ENCODE measurements at places on chromosomes 7 and 10.

DNA sequence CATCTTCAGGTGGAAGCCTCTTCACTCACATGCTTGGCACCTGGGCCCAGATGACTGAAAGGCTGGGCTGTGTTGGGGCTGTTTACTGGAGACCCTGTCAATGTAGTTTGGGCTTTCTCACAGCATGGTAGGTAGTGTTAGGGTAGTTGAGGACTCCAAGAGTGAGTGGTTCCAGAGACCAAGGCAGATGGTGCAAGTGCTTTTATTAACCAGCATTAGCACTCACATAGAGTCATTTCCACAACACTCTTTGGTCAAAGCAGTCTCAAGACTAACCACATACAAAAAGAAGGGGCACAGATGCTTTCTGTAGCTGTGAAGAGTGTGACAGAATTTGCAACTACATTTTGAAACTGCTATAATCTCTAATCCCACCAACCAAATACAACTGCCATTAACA is 135.0 kb downstream of the RTKN2 start:
- DNase-seq: no peak

DNA sequence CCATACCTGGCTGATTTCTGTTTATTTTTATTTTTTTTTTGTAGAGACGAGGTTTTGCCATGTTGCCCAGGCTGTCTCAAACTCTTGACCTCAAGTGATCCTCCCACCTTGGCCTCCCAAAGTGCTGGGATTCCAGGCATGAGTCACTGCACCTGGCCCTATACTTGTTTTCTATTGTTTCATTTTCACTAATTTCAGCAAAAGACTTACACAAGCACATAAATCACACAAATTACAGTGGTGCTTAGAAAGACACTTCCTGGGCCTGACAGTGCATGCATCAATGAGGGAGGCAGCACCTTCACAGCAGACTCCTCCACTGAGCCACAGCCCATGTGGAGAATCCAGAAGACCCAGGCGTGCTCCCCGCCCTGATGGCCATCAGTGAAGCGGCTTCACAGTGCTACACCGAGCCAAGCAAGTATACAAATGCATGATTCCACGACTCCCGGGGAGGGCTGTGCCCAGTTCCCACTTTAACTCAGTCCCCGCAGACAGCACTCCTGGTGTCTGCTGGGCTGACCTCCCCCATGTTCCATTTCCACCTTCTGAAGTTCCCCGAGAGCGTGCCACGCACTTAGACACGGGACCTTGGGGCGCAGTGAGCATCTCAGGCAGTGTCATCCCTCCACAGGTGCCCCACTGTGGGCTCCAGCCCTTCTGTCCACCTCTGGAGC is 20.6 kb downstream of the PITRM1 start:
- no peak for DNase-seq

- DNase-seq: no peak
Measured at GRCh38 chr10:42932116-42932515, 144.8 kb upstream of the RET start.

DNA sequence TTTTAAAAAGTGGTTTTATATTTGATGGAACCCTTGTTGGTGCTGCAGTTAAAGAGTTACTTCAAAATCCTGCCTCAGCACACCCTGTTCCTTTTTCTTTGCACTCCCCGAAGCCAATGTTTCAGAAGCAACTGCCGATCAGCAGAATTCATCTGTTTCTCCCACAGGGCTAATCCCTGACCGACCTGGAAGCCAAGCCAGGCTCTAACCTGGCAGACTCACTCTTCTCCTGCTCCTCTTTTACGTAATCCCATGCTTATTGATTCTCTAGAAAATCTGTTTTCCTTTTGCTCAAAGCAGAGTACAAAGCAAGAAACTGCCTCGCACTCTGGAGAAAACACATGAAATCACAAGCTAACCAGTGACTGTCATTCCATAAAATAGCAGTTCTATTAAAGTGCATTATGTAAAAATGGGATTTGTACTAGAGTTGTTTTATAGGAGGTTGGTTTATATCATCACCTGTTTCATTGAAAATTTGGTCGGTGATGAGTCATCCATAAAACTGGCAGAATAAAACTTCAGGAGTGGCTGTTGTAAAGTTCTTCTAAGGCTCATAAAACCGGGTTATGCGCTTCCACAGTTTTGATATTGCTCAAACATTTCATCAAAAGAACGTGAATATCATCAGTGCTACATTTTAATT is 99.9 kb downstream of the CNTNAP2 start:
- DNase-seq: no peak

- DNase-seq: peak; percentile 18
Measured at GRCh38 chr10:108970016-108970415, 953.3 kb downstream of the XPNPEP1 start.

DNA sequence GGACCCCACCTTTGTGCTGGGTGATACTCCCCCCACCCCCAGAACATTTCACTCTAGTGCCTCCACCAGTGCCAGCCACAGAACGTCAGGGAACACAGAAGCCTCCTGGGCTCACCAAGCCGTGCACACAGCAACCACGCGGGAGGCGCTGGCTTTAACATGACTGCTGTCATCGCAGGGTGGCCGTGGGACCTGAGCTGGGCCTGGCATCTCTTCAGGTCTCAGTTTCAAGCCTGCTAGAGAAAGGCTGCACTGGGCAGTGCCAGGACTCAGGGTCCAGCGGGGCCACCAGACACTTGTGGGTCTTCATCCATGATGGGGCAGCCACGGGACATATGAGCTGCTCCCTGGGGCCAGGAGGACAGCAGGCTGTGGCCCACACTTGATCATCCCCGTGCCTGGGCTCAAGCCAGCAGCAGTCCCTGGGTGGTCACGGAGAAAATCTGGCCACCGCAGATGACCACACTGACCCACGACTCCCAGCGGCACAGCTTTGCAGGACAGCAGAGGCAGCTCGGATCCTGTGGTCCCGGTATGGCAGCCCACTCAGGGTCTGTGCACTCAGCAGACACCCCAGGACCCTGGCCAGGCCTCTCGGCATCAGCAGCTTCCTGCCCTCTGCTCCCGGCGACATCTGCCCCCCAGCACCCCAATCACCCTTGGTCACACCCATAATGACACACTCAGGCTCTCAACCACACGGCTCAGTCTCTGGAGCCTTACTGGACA is 44.2 kb downstream of the CAMK2B start:
- no peak for DNase-seq

DNA sequence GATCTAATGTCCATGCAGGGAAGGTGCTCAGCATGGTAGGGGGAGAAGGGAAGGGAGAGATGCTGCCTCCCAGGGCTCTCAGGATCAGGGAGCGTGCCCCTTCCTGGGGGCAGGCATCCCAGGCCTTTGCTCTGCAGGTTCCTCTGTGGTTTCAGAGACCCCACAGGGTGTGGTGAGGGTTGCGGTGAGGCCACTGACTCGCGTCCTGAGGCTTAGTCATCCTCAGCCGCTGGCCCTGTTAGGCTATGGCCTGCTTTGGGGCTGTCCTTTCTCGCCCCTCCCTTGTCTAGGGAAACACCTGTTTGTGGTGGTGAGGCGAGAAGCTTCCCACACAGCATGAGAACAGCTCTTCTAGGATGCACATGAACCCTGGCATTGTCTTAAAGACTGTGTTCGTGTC is 558.3 kb upstream of the FOXK1 start:
- DNase-seq: peak; percentile 45

DNA sequence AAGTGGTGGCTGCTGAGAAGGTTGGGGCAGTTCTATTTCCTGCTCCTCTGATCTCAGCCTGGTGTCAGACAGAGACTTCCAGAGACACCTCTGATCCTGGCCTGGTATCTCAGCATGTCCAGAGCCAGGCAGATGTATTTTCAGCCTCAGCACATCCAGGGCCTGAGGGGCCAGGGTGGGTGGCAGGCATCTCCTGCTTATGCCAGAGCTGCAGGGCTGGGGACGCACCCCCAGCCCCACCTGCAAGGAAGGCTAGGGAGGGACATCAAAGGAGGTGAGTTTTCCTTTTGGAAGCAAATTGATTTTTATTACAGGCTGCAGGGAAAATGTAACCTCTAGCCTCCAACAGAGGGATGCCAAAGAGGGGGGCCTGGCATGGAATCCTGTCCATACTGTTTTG is 36.7 kb downstream of the CFAP46 start:
- no peak for DNase-seq

- no peak for DNase-seq
Measured at GRCh38 chr7:17136126-17136525, 162.3 kb upstream of the AHR start.

GRCh38 chr10:94076325-94076841 is 82.7 kb downstream of the PLCE1 start:
- peak; percentile 84 for DNase-seq

GRCh38 chr7:75614401-75614800 is 122.3 kb downstream of the SPDYE5 start:
- DNase-seq: no peak

DNA sequence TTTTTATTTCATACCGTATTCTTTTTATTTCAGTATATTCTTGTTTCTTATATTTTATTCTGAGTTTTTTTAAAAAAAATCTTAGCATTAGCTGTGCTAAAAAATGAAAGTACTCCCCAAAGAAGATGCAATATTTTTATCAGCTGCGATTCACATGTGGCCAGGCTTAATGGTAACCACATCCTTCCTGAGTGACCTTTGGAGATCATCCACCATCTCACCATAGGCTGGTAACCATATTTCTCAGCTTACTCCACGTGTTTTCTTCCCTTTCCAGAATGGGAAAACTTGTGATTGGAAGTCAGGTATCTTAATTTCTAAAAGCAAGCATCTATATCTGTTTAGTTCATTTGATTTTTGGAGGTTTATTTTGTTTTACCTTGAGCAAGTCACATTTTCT is 18.8 kb upstream of the LIPM start:
- peak; percentile 15 for DNase-seq

DNA sequence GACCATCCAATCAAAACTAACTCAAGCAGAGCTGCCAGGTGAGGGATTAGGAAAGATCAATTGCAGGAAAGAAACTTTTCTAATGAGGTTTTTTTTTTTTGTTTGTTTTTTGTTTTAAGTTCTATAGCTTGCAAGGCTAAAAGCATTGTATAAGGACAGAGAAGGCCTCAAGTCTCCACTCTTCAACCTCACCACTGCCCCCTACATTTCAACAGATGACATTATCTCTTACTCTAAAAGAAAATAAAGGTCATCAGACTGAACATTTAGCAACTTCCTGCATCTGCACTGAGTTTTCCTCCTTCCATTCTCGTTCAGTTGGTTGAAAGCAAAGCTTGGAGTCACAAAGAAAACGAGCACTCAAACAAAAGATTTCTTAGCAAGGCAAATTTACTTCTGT is 45.2 kb upstream of the EXOC4 start:
- DNase-seq: peak; percentile 24

DNA sequence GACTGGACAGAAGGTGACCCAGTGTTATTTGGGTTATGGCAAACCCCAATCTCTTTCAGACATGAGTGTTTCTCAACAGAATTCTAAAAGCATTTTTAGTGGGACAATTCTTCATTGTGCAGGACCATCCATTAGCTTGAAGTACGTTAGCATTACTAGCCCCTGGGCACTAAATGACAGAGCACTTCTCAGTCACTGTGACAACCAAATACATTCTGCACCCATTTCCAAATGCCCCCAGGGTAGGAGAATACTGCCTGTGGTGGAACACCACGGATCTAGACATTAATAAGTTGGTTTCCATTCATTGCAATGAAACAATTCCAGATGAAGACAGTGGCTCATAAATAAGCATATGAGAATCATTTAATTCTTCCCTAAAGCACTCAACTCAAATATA is 102.4 kb upstream of the FRMD4A start:
- DNase-seq: no peak

DNA sequence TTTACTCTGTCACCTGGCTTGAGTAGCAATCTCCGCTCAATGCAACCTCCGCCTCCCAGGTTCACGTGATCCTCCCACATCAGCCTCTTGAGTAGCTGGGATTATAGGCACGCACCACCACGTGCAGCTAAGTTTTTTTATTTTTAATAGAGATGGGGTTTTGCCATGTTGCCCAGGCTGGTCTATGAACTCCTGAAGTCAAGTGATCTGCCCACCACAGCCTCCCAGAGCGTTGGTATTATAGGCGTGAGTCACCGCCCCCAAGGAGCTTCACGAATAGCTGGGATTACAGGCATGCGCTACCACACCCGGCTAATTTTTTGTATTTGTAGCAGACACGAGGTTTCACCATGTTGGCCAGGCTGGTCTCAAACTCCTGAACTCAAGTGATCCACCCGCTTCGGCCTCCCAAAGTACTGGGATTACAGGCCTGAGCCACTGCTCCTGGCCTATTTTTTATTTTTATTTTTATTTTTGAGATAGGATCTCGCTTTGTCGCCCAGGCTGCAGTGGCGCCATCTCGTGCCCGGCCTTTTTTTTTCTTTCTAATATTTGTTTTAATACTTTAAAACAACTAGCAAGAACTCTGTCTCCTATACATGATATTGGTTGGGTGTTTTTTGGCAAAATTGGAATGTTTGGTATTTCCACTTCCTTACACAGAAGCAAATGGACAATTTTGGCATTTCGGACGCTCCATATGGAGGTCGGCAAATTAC is 1.1 kb downstream of the EFCAB10 start:
- no peak for DNase-seq

- no peak for DNase-seq
Measured at GRCh38 chr7:44077061-44077460, 5.3 kb downstream of the POLM start.

GRCh38 chr10:71250405-71250804 is 38.0 kb downstream of the UNC5B start:
- no peak for DNase-seq

DNA sequence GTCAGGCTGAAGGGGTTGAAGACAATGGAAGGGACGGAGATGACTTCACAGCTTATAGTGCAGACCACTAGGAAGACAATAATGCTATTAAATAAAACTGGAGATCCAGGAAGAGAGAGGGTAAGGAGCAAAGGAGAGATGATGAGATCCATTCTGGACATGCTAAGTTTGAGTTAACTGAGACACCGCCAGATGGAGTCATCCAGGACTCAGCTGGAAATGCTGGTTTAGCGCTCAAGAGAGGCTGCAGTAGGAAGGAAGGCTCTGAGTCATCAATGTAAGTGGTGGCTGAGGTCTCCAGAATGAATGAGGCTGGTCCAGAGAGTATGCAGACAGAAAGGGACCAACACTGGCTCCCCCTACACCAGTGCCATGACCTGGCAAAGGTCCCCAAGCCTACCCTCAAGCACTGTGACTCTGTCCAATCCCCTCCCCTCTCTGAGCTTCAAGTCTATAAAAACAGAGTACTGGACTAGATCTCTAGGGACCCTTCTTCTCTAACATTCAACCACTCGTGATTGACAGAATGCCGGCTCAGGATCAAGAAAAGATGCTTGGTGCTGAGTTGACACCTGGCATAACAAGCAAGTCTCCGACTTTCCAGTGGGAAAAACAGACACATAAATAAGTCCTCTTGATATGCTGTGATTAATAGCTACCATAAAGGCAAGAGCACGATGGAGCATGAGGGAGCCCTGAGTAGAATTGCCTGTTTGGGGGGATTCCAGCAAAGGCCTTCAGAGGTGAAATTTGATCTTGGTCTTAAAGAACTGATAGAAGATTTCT is 8.9 kb downstream of the GFRA1 start:
- DNase-seq: no peak
